Upper lobe of right lung (tissue), 1 donor: ENCODE measurements at places on chromosomes 1 and 21.
A peak's percentile ranks its signal among the peaks of the same experiment; 100 is the strongest.

DNA sequence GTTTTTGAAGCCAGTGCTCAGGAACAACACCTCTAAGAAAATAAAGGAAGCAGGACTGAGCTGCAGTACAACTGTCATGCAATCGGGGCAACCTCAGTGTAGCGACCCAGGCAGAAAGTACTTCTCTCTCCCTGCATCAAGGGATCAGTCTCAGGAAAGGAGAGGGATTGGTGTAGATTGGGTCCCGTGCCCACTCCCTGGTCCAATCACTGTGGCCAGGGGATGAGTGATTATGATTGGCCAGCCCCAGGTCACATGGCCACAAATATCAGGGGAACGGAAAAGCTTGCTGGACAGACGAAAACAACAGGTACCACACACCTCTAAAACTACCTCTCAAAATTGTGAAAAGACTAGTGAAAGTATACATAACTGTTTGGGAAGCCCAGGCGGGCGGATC lies 136.2 kb upstream of the F3 start:
- DNase-seq = no peak

DNA sequence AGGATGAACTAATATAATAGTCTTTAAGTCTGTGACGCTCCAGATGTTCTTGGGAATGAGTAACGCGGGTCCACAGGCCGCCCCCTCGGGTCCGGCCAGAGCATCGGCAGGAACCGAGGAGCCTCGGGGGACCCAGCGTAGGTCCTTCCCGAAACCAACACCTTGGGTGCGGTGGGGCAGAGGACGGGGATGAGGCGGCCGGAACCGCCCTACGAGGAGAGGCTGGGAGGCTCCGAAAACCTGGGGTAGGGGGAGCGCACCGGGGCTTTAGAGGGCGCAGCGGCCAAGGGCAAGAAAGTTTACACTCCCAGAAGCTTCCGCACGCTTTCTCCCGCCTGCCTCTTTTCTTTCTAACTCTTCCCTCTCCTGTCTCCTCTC lies 7.1 kb downstream of the DMRTA2 start:
- DNase-seq = no peak

DNA sequence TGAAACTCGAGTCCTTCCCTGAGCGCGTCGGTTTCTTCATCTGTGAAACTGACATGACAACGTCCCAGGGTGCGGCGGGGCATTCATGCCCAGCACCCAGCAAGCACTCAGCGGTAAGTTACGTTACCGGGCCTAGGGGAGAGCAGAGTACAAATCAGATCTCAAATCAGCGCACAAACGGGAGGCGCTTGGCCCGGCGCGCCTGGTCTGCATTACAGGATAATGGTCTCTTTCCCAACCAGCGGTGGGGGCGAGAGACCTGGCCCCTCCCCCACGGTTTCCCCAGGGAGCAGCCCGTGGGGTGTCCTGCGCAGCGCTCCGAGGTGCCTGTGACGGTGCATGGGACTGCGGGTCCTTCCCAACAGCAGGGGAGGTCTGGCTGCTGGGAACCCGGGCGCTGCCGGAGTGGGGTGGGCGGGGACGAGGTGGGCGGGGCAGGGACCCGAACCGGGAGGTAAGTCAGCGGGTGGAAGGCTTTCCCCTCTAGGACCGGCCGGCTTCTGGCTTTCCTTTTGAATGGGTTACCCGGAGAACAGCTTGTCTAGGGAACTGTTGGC lies 1.0 kb downstream of the TMEM51 start:
- peak; percentile 71 for DNase-seq

DNA sequence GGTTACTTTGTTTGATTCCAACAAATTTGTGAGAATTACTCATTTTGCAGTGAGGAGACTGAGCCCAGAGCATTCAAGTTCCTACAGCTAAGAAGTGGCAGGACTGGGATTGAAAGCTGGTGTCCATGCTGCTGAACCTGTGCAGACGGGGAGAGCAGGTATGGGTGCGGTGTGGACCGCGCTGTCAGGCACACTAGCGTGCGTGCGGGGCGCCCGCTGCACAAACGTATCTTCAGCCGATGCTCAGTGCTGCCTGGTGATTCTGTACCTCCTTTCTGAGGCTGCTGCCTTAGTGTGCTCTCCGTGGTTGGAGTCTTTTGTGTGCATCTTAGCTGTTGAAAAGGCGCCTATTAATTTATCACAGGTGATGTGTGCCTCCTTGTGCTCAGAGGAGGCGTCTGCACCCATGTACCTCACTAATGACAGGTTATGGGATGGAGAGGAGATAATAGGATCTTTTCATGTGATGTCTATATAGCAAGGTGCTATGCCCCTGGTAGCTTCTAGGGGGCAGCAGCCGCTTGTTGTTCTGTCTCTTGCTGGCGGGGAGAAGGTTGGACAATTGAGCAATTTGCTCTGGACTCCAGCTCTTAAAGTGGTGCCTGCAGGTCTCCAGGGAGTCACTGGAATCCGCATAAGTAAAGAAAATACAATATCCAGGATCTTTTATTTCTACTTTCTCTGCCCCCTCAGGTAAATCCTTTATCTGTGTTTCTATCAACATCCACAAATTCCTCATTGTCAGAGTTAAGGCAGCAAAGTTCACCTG lies 32.5 kb downstream of the PEX14 start:
- DNase-seq = no peak

DNA sequence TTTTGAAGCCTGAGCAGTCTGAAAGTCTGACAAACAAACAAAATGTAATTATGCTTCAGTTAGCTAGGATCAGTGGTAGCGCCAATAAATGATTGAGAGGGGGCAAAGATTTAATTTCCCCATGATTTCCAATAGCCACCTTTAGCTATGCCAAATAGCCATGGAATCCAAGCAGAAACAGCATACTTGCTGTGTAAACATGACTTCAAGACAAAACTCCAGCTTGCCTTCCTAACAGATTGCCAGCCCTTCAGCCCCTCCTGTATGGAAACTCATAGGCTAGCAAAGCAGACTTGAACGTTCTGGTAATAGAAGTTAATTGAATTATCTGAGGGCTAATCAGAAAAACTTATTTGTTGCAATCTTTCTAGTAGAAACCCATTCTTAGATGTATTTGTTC lies 25.6 kb upstream of the SLC30A1 start:
- no peak for DNase-seq

DNA sequence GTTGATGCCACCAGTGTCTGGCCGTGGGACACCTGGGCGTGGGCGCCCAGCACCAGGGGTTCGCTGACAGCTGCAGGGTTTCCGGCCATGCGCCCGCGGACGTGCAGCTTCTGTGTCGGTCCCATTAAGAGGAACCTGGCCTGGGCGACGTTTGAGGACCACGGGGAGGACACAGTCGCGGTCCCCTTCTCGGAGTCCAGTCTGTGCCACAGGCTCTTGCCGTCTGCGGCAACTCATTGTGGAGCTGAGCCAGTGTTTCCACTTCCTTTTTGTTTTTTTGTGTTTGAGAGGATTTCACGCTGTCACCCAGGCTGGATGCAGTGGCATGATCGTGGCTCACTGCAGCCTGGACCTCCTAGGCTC lies 1.6 kb upstream of the C1orf159 start:
- DNase-seq = peak; percentile 68

DNA sequence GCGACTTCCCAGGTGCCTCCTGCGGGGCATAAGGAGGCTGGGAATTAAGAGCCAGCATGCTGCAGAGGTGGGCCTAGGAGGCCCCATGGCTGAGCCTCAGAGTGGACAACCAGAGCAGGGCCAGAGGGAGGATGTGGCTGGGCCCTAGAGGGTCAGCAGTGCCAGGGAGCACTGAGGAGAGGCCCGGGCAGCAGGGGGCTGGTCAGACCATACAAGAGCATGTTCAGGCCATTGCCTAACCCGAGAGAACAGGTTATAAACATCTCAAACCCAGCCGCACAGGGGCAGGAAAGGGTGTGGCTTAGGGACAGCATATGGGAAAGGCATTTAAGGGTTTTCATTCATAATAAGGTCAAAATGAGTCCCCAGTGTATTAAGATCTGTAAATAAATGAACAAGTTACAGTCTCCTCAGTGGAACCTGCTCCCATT lies 51.1 kb downstream of the IER5 start:
- DNase-seq = no peak
